ENCODE measurements at places on chromosomes 3 and 15.

DNA sequence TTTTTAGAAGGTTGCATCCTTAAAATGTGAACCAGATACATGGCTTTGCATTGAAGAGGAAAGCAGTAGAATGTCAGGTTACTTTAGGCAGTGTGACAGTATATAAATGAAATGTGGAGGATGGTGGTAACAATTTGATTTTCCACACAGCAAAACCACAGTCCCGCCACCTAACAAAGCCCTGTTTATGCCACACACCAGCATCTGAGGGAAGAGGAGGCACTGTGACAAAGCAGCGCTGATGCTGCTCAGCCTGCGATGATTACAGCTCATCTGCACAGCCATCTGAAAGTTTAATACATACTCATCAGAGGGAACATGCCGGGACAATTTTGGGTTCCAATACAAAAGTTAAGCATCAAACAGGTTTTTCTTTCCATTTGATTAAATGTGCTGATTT is 8.9 kb downstream of the RNF7 start:
- H3K27me3 ChIP-seq, result no peaks in the 10 kb centered on the region
- DNase-seq, result no peak
- H3K36me3 ChIP-seq, result peaks cover 27% of the 10 kb centered on the region
- no peak overlapping the region for H3K27ac ChIP-seq

GRCh38 chr15:77783636-77784035 is 150.9 kb upstream of the LINGO1 start:
- H3K27me3 ChIP-seq, result no peaks in the 10 kb centered on the region
- no peaks in the 10 kb centered on the region for H3K4me1 ChIP-seq
- no peaks in the 10 kb centered on the region for H3K36me3 ChIP-seq
- DNase-seq, result no peak
- no peak overlapping the region for H3K27ac ChIP-seq

- no peak overlapping the region for H3K27ac ChIP-seq
- no peak for DNase-seq
- H3K4me3 ChIP-seq, result no peak overlapping the region
- H3K4me1 ChIP-seq, result no peaks in the 10 kb centered on the region
- H3K27me3 ChIP-seq, result no peaks in the 10 kb centered on the region
These were observed 238.8 kb upstream of the DPH6 start for GRCh38 chr15:35784745-35785144.

DNA sequence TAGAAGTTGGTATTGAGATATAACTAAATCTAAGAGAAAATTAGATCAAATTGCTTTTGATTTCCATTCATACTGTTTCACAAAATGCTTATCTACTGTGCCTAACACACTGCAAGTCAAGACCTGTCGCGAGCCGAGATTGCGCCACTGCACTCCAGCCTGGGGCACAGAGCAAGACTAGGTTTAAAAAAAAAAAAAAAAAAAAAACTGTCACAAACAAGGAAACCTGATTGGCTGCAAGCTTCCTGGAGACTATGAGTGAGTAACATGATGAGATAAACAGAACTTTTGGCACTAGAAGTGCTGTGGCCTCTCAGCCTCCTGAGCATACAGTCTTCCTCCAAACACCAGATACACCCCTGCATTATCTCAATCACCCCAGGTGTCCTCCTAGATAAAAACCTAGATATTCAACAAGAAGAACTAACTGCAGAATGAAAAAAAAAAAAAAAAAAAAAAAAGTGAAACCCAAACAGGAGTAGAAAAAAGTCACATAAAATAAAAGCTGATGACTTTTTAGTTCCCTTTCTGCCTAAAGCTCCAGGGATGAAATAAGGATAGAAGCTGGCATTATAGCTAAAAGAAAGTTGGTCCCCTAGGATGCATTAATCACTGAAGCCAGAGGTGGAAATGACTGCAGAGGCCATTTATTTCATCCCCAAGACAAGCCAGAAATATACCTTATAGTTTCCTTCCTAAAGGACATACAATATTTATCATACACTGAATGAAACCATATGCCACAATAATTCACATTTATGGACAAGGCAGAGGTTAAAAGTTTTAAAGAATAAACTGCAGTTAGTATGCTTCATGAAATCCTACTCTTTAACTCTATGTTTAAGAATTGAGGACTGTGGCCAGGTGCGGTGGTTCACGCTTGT is 82.4 kb downstream of the P3H2 start:
- H3K36me3 ChIP-seq, result no peaks in the 10 kb centered on the region
- no peaks in the 10 kb centered on the region for H3K4me1 ChIP-seq
- DNase-seq, result no peak
- H3K4me3 ChIP-seq, result no peak overlapping the region

GRCh38 chr3:136141891-136142290 is 54.2 kb downstream of the MSL2 start:
- H3K27ac ChIP-seq, result no peak overlapping the region
- no peaks in the 10 kb centered on the region for H3K4me1 ChIP-seq
- no peak for DNase-seq
- H3K27me3 ChIP-seq, result no peaks in the 10 kb centered on the region
- H3K4me3 ChIP-seq, result no peak overlapping the region

DNA sequence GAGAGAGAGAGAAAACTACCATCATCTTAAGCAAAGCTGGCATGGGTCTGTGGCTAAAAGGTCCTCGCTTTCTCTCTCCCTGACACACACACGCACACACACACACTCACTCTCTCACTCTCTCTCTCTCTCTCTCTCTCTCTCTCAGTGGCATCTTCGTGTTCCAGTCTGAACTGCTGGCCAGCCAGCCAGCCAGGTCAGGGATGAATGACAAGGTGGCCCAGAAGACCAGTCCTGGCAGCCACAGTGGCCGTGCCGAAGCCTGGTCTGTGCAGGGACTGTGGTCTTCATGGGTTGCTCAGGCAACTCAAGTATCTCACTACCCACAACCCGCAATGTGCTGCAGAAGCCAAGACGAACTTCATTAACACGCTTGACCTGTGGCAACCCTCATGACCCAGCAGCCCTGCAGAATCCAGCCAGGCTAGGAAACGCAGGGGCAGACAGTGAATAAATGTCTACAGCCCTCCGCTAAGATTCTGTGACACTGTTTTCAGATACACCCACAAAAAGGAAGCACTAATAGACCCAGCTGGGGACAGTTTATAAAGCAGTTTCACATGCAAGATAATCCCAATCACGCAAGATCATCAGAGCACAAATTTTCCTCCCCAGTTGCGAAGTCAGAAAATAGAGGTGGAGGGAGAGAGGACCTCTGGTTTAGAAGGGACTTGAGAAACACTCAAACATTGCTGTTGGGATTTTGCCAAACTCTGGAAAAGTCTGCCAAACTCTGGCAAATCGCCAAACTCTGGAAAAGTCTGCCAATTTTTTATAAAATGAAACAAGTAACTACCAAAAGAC is 66.4 kb downstream of the XXYLT1 start:
- no peak for DNase-seq
- H3K4me1 ChIP-seq, result peaks cover 21% of the 10 kb centered on the region
- no peak overlapping the region for H3K4me3 ChIP-seq
- H3K36me3 ChIP-seq, result no peaks in the 10 kb centered on the region
- H3K27me3 ChIP-seq, result no peaks in the 10 kb centered on the region

GRCh38 chr15:66772604-66773128 is 70.6 kb downstream of the SMAD6 start:
- no peak for DNase-seq
- H3K4me1 ChIP-seq, result no peaks in the 10 kb centered on the region
- H3K27ac ChIP-seq, result no peak overlapping the region
- no peaks in the 10 kb centered on the region for H3K36me3 ChIP-seq
- no peaks in the 10 kb centered on the region for H3K27me3 ChIP-seq

DNA sequence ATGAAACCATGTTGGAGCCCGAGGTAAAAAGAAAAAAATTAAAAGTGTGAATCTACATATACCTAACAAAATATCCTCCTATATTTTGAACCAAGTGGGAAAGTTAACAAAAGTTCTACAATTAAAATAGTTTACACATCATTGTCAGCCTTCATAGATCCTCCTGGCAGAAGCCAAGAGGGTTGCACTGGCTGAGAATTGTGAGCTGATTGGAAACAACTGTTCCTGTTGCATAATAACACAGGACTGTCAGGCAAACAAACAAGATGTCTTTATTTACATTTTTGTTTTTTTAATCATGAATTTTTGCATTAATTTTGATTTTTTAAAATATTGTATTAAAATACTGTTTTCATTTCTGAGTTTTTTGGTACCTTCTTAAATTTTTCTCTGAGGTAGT is 215.2 kb upstream of the MME start:
- no peaks in the 10 kb centered on the region for H3K4me1 ChIP-seq
- H3K27me3 ChIP-seq, result no peaks in the 10 kb centered on the region
- no peaks in the 10 kb centered on the region for H3K36me3 ChIP-seq
- no peak for DNase-seq
- no peak overlapping the region for H3K27ac ChIP-seq

GRCh38 chr15:67865331-67865730 is 25.5 kb upstream of the RNU6-1 start:
- no peak for DNase-seq
- H3K4me3 ChIP-seq, result no peak overlapping the region
- no peak overlapping the region for H3K27ac ChIP-seq
- H3K27me3 ChIP-seq, result no peaks in the 10 kb centered on the region
- no peaks in the 10 kb centered on the region for H3K36me3 ChIP-seq
- H3K4me1 ChIP-seq, result peaks cover 10% of the 10 kb centered on the region

DNA sequence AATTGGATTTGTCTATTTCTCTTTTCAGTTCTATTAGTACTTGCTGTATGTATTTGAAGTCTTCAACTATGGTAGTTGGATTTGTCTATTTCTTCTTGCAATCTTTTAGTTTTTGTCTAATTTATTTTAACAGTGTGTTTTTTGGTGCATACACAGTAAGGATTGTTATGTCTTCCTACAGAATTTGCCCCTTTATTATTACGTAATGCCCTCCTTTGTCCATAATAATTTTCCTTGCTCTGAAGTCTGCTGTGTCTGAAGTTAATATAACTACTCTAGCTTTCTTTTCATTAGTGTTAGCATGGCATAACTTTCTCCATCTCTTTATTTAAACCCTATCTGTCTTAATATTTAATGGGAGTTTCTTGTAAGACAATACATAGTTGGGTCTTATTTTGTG is 105.1 kb upstream of the STT3B start:
- no peaks in the 10 kb centered on the region for H3K27me3 ChIP-seq
- no peak for DNase-seq
- H3K27ac ChIP-seq, result no peak overlapping the region
- H3K36me3 ChIP-seq, result no peaks in the 10 kb centered on the region

GRCh38 chr3:49329186-49329585 is 10.7 kb downstream of the USP4 start:
- no peak overlapping the region for H3K4me3 ChIP-seq
- peaks cover 52% of the 10 kb centered on the region for H3K36me3 ChIP-seq
- no peaks in the 10 kb centered on the region for H3K27me3 ChIP-seq

GRCh38 chr3:27914199-27914598 is 192.1 kb upstream of the EOMES start:
- no peak overlapping the region for H3K27ac ChIP-seq
- H3K36me3 ChIP-seq, result no peaks in the 10 kb centered on the region
- no peaks in the 10 kb centered on the region for H3K27me3 ChIP-seq

DNA sequence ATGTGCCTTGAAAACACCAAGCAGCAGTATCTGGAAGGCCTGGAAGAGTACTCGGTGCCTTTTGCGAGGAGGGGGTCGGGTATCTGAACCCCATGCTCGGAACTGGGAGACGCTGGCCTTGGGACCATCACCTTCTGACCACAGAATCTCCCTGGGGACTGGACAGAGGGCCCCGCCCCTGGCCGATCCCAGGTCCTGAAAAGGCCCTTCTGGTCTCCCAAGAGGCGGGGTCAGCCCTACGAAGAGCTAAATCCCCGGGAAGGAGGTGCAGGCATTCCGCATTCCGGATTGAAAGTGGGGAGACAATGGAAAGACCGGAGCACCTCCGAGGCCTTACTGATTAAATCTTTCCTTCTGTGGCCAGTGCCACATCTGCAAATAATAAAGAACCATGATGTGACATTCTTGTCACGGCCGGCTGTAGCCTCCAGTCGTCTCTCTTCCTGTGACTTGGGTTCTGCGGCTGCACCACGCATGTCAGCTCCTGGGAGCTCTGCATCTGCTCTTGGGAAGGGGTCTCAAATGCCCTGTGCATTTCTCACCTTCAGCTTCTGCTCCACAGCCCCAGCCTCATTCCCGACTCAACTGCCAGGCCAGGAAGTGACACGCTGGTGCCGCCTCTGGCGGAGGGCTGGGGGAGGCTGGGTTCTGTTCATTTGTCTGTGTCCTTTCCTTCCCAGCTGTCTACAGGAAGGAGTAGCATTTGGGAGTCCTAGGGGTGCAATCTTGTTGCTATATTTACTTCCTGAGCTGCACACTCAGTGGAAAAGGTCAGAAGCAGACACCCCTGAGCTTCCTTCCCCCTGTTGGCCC is 173.5 kb downstream of the KLF13 start:
- H3K4me1 ChIP-seq, result no peaks in the 10 kb centered on the region
- H3K36me3 ChIP-seq, result no peaks in the 10 kb centered on the region
- H3K27me3 ChIP-seq, result no peaks in the 10 kb centered on the region
- no peak overlapping the region for H3K27ac ChIP-seq
- no peak overlapping the region for H3K4me3 ChIP-seq

GRCh38 chr3:44442596-44443309 is 34.7 kb downstream of the ZNF445 start:
- peaks cover 9% of the 10 kb centered on the region for H3K36me3 ChIP-seq
- DNase-seq, result no peak
- H3K27ac ChIP-seq, result no peak overlapping the region
- H3K4me3 ChIP-seq, result no peak overlapping the region
- H3K27me3 ChIP-seq, result no peaks in the 10 kb centered on the region

DNA sequence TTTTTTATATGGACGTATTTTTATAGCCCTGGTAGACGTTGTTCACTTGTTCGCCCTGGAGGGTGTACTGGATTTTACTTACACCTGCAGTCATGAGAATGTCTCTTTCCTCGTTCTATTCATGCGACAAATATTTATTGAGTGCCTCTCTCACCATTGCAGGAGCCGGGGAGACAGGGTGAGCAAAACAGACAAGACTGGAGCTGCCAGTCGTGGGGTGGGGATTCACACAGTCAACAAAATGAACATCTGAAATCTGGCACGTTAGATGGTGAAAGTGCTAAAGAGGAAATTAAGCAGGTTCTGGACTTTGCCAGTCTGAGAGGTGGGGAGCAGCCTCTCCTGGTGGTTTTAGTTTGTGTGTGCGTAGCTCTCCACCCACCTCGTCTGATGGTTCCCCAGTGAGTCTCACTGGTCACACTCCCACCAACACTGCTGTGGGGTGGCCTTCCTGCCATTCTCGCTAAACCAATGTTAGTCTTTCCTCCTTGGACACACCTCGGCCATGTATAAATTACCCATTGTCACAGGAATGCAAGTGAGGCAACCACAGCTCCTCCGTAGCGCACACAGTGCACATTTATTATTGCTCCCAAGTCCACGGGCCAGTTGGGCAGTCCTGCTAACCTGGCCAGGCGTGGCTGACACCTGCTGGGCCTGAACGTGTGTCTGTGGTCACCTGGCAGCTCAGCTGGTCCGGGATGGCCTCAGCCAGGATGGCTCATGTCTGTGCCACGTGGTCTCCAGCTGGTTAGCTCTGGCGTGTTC is 31.5 kb downstream of the FBLN2 start:
- no peak overlapping the region for H3K4me3 ChIP-seq
- no peak overlapping the region for H3K27ac ChIP-seq
- H3K36me3 ChIP-seq, result no peaks in the 10 kb centered on the region
- no peak for DNase-seq

All from CD4-positive, alpha-beta memory T cell (primary cell).